ENCODE measurements at places on chromosomes 2 and 18.
A peak's percentile ranks its signal among the peaks of the same experiment; 100 is the strongest.

GRCh38 chr2:63789338-63790020 is 52.2 kb upstream of the UGP2 start:
- DNase-seq: no peak

- no peak for DNase-seq
These were observed 2.9 kb upstream of the GAL3ST2 start for GRCh38 chr2:241773511-241774418.

- DNase-seq: no peak
These were observed 291.4 kb upstream of the NRP2 start for GRCh38 chr2:205390866-205391265.

DNA sequence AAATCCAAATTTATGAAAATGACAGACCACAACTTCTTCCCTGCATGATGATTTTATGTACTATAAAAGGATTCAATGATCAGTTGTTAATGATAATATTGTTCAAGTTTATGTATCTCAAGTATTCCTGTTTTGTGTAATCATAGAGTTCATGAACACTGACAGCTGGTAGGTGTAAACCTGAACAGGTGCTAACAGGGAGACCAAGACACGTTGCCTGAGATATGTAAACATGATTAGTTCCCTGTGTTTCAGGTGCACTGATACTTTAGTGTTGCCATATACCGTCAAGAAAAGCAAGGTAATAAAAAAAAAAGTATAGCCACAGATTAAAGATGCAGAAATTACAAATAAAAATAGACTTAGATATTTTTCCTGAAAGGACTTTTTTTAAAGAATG is 131.8 kb downstream of the BAZ2B start:
- DNase-seq: no peak

- no peak for DNase-seq
These were observed 645.0 kb downstream of the IRS1 start for GRCh38 chr2:226154610-226155009.

GRCh38 chr18:54360406-54360805 is 2.7 kb downstream of the C18orf54 start:
- DNase-seq: no peak

- peak; percentile 55 for DNase-seq
These were observed 891 bp upstream of the NR4A2 start for GRCh38 chr2:156333274-156333950.

- DNase-seq: no peak
These were observed 73.9 kb upstream of the MC2R start for GRCh38 chr18:13989199-13989598.

GRCh38 chr2:16165518-16166326 is 225.4 kb downstream of the MYCN start:
- DNase-seq: no peak

DNA sequence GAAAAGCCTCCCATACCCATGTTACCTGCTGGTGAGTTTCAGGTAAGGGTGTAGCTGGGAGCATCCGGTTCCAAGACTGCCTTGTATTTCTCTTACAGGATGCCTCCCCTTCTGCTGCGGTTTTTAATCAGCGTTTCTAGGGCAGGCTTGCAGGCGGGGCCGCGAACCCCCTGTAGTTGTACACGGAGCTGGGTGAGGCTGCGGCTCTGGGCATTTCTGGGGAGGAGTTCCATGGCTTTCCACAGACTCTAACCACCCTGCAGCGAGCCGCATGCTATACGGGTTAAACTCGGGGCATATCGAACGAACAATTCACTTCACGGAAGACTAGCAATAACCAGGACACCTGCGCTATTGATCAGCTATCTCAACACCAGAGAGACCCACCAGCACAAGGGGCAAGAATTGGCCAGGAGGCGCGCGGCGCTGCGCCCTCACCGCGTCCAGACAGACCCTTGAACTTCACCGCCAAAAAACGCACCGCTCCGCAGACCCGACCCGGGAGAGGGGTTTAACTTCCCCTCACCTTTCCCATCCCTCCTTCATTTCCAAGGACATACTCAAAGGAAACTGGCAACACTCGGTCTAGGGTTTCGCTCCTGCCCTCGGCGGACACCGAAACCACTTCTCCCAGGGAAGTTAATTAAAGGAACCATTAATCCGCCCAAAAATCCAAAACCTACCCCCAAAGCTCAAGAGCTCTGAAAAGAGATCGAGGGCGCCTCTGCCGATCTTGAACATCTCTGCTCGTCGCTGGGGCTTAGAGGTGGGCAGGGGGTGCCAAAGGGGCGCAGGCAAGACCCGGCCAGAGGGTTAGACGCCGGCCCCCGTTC is 909 bp downstream of the TGFA start:
- no peak for DNase-seq

GRCh38 chr18:25787276-25787675 is 303.1 kb downstream of the SS18 start:
- no peak for DNase-seq

DNA sequence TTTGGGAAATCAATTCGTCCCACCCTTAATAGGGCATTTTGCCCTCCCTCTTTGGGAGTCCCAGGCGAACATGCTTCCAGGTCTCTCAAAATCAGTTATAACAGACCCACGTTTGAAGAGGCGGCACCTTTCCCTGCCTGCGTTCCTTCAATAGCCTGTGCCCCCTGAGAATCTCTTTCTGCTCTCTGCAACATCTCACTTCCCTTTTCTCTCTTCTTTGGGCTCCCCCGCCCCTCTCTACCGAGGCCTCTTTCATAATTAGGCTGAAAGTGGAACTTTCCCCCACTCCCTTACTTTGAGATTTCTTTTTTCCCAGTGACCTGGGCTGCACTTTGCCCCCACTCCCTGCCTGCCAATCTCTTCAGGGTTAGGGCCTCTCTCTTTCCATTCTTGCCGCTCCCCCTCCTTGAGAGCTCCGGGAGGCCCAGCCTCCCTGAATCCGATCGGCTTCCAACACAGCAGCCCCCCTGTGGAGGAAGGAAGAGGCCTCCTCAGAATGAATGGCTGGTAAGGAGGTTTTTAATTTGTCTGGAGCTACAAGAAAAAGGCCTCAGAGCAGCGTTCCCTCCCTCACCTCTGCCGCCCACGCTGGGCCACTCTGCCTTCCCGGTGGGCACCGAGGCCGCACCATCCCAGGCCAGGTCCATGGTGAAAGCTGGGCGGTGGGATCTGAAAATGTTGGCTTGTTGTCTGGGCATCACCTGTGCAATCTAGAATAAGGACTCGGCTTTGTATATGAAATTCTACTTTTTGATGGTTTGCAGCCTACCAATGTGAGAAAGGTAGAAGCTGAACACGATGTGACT is 162.6 kb upstream of the SIX3 start:
- DNase-seq: no peak

DNA sequence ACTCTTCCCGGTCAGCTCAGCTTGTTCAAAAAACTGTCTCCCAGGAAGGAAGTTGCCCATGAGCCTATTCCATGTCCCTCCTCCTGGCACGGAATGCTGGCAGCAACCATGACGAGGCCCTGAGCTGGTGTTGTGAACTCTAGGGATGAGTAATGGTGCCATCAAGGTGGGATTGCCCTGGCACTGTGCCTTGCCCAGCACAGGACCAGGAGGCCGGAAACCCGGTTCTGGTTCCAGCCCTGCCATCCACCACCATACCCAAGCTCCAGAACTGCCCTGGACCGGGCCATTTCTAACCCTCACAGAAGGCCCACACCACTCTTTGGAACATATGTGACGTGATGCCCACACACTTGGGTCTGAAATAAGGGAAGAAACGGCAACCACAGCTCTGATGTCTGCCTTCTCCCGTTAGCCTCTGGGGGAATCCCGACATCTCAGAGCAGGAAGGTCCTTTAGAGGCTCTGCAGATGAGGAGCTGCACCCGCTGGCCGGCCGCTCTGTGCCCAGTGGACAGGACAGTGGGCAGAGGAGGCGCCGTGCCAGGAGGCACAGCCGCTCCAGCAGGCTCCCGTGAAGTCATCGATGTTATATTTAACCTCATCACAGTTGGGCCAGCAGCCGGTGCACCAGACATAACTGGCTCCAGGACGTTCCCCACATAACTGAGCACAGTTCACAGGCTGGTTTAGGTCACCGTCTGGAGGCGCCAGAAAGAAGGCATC is 462.1 kb upstream of the ID2 start:
- DNase-seq: no peak

DNA sequence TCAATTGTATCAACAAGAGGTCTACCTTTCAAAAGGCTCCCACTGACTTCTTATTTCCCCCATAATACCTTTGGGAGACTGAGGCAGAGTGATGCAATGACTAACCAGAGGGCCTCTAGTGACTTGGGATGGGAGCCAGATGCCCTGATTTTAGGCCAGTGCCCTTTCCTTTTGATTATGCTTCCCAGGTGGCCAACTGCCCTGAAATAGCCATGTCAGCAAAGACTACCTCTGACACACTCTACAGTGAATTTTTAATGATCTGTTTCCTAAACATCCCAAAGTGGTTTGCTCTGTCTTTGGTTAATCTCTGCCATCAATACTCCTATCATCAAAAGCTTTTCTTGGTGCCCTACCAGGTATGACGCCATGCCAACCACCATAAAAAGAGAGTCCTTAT is 65.9 kb upstream of the ZFP36L2 start:
- DNase-seq: no peak

- DNase-seq: no peak
These were observed 83.0 kb downstream of the ADD2 start for GRCh38 chr2:70684846-70685622.

- no peak for DNase-seq
These were observed 22.8 kb downstream of the TTLL4 start for GRCh38 chr2:218733171-218734021.

- DNase-seq: no peak
These were observed 1112.7 kb upstream of the NRXN1 start for GRCh38 chr2:52144590-52144989.

GRCh38 chr2:62661263-62661635 is 44.3 kb upstream of the EHBP1 start:
- no peak for DNase-seq

DNA sequence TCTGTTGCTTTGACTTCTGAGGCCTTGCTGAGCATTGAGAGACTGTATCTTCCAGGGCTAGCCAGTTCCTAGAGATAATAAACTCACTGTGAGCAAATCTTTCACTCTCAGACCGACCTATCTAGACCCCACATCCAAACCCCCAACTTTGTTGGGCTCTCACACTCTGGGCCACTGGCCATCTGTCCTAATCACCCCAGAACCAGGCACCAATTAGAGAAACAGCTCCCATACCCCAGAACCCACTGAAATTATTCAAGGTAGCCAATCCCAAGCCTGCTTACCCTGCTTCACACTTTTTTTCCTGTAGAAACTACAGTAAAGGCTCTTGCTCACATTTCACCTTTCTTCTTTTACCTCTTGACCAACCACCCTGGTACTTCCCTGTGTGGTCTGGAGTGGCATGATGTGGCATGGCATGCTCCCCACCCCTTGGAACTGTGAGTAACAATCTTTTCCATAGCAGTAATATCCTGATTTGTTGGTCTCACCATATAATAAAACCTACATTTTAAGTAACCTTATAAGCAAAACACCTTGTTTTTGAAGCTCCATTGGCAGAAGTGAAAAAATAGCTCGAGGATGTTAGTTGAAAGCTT is 55.2 kb downstream of the ANKRD12 start:
- DNase-seq: no peak
